ENCODE measurements at places on chromosomes 6 and 20.

GRCh38 chr20:60078351-60079250 is 120.4 kb downstream of the CDH26 start:
- DNase-seq, result no peak

DNA sequence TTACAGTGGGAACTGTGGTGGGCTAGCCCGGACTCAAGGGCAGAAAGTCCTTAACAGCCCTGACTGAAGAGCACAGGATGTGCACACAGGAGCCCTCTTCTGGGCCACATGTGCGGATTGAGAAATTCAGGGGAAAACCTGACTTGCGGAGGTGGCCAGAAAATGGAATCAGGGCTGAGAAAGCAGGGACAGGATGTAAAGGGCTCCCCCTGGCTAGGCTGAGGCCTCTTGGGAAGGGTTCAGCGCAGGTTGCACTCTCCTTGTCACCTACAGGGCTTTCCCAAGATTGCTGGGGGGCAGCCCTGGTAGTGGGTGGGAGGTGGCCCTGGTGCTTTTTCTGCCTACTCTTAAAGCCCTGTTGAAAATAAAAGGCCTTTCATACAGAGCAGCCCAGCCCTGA is 251.2 kb downstream of the SLC24A3 start:
- no peak for DNase-seq

GRCh38 chr6:126546541-126547120 is 206.7 kb downstream of the CENPW start:
- DNase-seq, result no peak

DNA sequence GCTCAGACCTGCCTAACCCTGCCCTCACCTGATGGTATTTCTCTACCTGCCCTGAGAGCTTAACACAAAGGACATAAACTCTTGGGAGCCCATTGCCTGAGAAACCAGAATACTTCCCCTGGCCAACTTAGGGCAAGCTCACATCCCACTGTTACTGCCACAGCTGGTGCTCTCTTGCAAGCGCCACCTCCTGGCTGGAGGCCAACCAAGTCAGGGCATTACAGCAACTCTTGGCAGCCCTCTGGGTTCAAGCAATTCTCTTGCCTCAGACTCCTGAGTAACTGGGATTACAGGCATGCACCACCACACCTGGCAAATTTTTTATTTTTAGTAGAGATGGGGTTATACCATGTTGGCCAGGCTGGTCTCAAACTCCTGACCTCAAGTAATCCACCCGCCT is 70.1 kb downstream of the HECA start:
- no peak for DNase-seq

DNA sequence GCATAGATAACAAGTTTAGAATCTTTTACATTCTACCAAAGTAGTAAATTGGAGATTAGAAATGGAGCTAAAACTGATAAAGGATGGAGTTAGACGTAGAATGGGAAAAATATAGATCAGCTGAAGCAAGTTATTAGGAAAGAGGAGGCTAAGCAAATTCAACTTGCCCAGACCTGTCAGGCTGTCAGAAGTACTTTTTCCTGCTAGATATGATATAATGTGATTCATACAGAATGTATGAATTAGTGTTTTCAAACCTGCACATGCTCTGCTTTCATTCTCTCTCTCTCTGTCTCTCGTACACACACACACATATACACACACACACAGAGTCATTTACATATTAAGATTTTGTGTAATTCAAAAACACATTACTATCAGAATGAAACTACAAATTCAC is 133.2 kb upstream of the HDGFL1 start:
- no peak for DNase-seq

GRCh38 chr6:14294270-14294951 is 176.8 kb downstream of the CD83 start:
- no peak for DNase-seq

DNA sequence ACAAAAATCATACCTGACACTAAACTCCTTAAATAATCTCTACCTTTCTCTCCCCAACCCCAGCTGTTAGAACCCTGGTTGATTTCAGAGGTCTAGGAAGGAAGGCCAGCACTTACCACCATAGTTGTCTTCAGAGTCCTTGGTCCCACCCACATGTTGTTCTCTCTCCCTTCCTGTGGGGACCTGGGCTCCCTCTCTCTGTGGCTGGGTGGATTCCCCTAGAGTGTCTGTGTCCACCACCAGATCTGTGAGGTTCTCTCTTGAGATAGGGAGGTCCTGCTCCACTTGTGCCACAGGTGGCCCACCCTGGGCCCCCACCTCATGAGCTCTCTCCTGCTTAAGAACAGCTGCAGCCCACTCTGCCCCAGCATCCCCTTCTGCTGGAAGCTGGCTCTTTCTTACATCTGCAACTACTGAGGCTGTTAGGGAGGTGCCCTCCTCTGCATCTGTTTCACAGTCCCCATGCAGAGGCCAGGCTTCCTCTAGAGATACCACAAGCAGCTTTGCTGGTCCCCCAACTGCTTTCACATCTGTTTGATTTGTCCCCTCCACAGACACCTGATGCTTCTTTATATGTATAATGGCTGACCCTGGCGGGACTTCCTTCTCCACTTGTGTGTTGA is 5.2 kb downstream of the MDC1 start:
- no peak for DNase-seq

GRCh38 chr6:129704708-129705107 is 5.3 kb downstream of the ARHGAP18 start:
- no peak for DNase-seq

GRCh38 chr20:24777746-24778145 is 171.3 kb upstream of the CST7 start:
- DNase-seq, result no peak
